ENCODE measurements at places on chromosomes 5 and 9. TPM values are rescaled to one million over a fixed set of nuclear protein-coding genes. Genes with fewer than 3 reads are reported as not detected.

The DCAF12 gene
- total RNA-seq, result 25.9 TPM

The ABO gene
- total RNA-seq, result not detected

The SPINK6 gene
- not detected for total RNA-seq

The FAM221B gene
- not detected for total RNA-seq

The LRRC8A gene
- total RNA-seq, result 50.6 TPM

The CEL gene
- 0.27 TPM for total RNA-seq

The PCDHB5 gene
- total RNA-seq, result 0.45 TPM

The GABRA6 gene
- not detected for total RNA-seq

Data from fibroblast of the aortic adventitia (primary cell).